Bladder microvascular endothelial cell (primary cell): ENCODE measurements at places on chromosomes 1 and 21. TPM values are rescaled to one million over a fixed set of nuclear protein-coding genes. Genes with fewer than 3 reads are reported as not detected.

TMOD4 gene
- 0.49 TPM in 1 of 2 replicates, not detected in the other for total RNA-seq

SPRR1B gene
- not detected in 2 replicates for total RNA-seq

DHDDS gene
- total RNA-seq, result 33.0 and 56.8 TPM in 2 replicates

RNU1-4 gene
- total RNA-seq, result 509 and 6,751 TPM in 2 replicates

TSTD1 gene
- 3.8 TPM in 1 of 2 replicates, not detected in the other for total RNA-seq

ANKRD34A gene
- 0.13 and 0.32 TPM in 2 replicates for total RNA-seq

BRINP3 gene
- total RNA-seq, result not detected in 2 replicates

KIF21B gene
- 1.3 and 3.8 TPM in 2 replicates for total RNA-seq

KAZN gene
- total RNA-seq, result 1.8 and 2.8 TPM in 2 replicates

KCNJ9 gene
- not detected in 2 replicates for total RNA-seq

FAM177B gene
- total RNA-seq, result not detected in 2 replicates
